ENCODE measurements at places on chromosomes 7 and 10.

DNA sequence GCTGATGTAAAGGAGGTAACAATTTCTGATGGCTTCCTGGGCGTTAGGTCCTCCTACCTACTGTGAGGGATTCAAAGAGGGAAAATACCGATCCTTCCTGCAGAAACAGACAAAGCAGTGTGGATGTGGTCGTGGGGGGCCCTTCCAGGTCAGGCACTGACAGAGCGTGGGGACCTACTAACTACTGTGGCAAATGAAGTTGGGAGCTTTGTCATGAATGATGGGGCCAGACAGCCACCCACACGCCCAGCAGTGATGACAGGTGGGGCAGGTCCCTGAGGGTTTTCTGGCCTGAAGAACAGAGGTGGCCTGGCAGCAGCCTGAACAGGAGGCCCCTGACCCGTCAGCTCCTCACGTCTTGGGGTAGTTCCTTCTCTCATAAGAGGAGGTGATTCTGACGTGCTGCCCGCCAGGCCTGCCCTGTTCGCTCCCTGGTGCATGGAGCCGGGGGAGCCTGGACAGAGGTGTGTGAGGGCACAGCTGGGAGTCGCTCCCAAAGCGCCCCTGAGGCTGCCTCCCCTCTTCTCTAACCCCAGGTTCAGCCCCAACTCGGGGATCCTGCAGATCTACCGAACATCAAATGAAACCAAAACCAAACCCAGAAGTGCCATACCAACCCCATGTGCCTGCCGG is 4.2 kb downstream of the ATP6V0E2 start:
- no peak for DNase-seq

DNA sequence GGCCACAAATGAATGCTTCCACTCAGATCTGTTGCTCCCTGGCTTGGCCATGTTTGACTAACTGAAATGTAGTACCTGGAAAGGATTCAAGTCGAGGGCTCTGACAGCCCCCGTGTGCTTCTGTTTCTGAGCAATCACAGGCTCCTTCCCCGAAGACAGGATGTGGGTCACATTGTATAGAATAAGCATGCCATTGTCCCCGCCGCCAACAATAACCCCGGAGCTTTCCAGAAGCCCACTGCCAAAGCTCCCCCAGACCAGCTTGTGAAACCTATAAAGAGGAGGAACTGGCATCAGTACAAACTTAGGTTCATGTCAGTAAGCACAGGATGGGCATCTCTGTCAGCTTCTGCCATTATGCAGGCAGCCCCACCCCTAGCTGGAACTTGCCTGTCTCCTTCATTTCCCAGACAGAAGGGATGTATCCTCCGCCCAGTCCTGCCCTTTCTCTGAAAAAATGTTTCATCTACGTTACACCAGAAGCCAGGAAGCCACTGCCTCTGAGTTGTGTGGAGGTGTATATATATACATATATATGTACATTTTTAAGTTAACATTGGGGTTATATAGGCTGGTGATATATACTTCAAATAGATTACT is 10.3 kb downstream of the SEC31B start:
- peak; percentile 78 for DNase-seq

DNA sequence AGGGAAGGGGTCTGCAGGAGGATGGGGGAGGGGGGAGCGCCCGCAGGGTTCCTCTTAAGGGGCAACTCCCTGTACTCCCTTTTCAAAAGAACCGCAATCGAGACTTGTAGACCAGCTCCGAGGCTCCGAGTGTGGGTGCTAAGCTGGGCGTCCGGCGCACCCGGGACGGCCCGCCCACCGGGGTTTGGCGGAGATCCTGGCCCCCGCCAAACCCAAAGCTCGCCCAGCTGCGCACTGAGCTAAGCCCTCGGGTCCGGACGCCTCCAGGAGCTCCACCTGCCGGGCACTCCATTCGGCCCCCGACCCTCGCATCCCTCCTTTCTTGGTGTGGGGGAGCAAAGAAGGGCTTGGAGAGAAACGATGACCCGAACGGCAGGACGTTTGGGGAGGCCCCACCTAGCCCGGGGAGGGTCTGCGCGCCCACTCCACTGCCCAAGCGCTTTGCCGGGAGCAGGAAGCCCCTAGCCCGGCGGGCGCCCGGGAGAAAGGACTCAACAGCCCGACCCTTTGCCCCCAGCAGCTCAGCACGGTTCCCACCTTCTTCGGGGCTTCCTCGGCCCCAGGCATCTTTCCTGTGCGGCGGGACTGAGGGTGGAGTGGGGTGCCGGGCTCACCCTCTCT is 651 bp downstream of the AFAP1L2 start:
- no peak for DNase-seq

GRCh38 chr7:25852939-25853271 is 299.1 kb upstream of the NFE2L3 start:
- DNase-seq = no peak

GRCh38 chr10:84715911-84716310 is 387.5 kb downstream of the CCSER2 start:
- peak; percentile 11 for DNase-seq

- DNase-seq = no peak
Measured at GRCh38 chr7:22417841-22418240, 60.9 kb upstream of the RAPGEF5 start.

DNA sequence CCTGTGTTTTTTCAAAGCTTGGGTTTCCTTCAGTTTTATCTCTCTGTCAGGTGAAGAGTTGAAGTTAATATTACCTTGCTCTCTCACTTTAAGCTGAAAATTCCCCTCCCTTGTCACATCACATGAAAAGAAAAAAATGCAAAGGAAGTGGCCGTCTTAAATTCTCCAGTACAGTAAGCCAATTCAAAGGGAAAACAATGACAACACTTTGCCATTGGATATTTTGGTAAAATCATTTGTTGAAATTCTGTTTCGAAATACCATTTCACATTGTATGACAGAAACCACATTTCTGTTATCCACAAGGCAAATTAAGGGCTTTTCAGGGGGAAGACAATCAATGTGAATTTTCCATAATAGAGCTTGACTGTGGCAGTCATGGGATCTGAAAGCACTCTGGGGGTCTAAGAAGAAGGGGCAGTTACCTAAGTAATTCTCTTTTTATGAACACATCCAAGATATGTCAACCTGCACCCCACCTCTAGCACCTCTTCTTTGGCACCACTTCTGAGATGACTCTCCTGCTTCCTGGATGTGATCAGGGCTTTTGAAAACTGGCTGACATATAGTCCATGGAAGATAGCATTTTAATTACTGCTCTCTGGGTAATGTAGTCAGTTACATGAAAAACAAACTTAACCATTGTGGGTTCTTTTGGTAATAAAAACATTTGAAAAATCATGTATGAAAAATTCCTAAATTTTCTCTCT is 63.8 kb downstream of the ENTPD1 start:
- no peak for DNase-seq

- no peak for DNase-seq
Measured at GRCh38 chr10:131902211-131902610, 1.4 kb downstream of the PPP2R2D start.

GRCh38 chr10:122699796-122700455 is at the start of gene C10orf120:
TSS of gene C10orf120 (minus strand) at chr10:122699846. CDS start at chr10:122699790, 56 bp downstream.
- DNase-seq = no peak

DNA sequence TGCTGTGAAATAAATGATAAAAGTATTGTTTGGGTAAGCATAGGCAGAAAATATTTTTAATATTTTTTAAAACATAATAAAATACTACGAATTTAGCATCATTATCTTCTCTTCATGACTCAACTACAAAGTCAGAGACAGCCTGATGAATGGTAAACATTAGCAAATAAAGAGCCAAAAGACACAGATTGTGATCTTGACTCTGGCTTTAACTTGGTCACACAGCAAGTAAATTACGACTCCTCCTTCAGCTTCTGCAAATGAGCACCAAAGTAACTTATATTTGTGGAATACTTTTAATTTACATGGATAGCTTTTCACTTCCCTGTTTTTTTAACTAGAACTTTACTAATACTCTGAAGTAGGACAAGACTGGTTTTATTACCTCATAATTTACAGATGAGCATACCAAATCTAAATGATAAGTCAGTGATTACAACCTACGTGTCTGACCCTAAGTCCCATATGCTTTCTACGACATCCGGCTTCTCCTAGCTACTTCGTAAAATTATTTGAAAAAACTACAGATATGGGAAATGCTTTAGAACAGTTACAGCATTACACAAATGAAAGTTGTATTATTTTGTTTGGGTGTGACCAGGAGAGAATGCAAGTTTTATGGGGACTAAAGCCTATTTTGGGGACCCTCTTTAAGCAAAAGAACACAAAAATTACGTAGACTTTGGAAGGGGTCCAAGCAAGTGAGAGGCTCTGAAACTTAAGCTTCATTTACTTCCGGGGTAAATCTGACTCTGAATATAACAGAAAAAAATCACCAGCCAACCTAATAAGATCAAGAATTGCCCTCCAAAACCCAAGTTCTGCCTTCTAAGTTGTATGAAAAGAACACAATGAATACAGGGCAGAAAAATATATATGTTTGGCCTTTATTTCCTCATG is 133.8 kb downstream of the CPEB3 start:
- no peak for DNase-seq

DNA sequence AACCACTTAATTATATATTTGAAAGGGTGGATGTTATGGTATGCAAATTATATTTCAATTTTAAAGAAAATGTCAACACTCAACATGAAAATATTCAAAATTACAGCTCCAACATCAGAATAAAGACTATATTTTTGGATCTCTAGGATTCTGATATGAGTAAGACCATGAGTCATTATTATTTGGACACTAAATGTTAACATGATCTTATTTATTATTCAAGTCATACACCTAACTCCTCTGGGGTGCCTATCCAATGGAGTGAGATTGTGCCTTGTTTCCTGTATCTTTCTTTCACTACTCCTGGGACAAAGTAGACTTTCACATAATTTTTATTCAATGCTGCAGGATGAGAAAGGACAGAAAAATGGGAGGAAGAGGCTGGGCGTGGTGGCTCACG is 135.2 kb upstream of the PRSS1 start:
- DNase-seq = no peak

- peak; percentile 3 for DNase-seq
Measured at GRCh38 chr7:148306759-148307158, 283.8 kb upstream of the C7orf33 start.

GRCh38 chr7:270351-270983 is 19.5 kb upstream of the FOXL3 start:
- DNase-seq = no peak

- DNase-seq = no peak
Measured at GRCh38 chr10:49744924-49745605, 17.1 kb downstream of the OGDHL start.

DNA sequence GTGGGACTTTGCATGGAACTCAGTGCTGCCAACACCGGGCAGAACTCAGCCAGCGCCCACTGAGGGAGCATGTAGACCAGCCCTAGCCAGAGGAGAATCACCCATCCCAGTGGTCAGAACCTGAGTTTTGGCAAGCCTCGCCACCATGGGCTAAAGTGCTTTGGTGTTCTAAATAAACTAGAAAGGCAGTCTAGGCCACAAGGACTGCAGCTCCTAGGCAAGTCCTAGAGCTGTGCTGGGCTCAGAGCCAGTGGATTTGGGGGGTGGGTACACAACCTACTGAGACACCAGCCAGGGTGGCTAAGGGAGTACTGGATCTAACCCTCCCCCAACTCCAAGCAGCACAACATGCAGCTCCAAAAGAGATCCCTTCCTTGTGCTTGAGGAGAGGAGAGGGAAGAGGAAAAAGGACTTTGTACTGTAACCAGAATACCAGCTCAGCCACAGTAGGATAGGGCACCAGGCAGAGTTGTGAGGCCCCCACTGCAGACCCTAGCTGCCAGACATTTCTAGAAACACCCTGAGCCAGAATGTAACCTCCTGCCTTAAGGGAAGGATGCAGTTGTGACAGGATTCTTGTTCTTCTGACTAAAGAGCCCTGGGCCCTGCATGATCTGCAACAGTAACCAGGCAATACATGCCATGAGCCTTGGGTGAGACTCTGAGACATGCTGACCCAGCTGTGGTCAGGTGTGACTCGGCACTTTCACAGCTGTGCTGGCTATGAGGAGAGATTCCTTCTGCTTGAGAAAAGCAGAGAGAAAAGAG is 24.4 kb downstream of the GSDME start:
- no peak for DNase-seq

DNA sequence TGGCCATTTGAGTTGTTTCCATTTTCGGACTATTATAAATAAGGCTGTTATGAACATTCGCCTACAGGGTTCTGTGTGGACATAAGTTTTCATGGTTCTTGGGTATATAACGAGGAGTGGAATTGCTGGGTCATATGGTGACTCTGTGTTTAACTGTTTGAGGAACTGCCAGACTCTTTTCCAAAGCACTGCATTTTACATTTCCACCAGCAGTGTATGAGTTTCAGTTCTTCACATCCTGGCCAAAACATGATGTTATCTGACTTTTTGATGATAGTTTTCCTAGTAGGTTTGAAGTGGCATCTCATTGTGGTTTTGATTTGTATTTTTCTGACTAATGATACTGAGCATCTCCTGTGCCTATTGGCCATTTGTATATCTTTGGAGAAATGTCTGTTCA is 5.4 kb downstream of the SUV39H2 start:
- no peak for DNase-seq

DNA sequence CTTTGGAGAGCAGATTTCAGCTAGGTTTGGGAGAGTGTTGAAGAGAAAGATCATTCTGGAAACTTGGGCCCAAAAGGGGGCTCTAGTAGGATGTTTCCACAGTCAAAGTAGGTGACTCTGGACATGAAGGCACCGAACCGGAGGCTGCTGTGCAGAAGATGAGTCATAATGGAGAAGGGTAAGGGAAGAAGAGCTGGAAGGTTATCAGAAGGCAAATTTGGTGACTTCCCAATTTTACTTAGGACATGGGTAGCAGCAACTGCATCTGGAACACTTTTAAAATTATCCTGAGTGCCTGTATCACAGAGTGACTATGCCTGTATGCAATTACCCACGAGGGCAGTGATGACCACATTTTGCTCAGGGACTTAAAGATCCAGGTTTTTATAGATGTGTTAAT is 38.8 kb downstream of the PIK3AP1 start:
- DNase-seq = no peak

DNA sequence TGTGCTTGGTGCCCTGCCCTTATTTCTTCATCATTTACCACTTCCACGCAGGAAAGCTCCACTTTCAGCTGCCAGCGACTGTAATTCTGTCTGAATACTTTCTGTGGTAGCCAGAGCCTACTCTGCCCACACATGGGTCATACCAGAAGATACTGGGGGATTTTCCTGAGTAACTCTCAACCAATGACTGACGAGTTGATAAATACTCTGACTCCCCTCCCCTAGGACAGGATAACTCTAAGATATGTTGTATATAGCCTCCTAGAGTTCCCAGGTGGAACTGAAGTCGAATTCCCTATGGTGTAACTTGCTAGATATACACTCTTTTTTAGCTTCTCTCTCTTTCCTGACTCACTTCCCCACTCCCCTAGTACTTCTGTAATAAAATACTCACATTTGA is 29.8 kb downstream of the SEM1 start:
- DNase-seq = no peak

- no peak for DNase-seq
Measured at GRCh38 chr7:79590916-79591623, 137.6 kb upstream of the MAGI2 start.

Measured in activated T-cell treated with anti-CD3 and anti-CD28 coated beads, Interleukin-2, amount 50 U/mL, for 72 hours (primary cell).